ENCODE measurements at places on chromosomes 5 and 9.
A peak's percentile ranks its signal among the peaks of the same experiment; 100 is the strongest.

DNA sequence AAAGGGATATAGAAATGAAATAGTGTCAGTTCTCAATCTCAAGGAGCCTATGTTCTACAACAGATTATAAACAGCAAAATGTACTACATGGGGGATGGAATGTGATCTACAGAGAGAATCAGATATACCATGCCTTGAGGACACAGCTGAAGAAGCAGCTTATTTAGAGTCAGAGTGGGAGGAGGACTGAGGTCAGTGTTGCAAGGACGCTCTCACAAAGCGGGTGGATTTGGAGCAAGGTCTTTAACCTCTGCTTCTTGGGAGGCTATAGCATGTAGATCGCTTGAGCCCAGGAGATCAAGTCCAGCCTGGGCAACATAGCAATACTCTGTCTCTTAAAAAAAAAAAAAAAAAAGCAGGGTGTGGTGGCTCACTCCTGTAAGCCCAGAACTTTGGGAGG lies 32.8 kb upstream of the PLIN2 start:
- no peak for DNase-seq

GRCh38 chr9:107481035-107481434 lies 8.5 kb downstream of the KLF4 start:
- DNase-seq = no peak

DNA sequence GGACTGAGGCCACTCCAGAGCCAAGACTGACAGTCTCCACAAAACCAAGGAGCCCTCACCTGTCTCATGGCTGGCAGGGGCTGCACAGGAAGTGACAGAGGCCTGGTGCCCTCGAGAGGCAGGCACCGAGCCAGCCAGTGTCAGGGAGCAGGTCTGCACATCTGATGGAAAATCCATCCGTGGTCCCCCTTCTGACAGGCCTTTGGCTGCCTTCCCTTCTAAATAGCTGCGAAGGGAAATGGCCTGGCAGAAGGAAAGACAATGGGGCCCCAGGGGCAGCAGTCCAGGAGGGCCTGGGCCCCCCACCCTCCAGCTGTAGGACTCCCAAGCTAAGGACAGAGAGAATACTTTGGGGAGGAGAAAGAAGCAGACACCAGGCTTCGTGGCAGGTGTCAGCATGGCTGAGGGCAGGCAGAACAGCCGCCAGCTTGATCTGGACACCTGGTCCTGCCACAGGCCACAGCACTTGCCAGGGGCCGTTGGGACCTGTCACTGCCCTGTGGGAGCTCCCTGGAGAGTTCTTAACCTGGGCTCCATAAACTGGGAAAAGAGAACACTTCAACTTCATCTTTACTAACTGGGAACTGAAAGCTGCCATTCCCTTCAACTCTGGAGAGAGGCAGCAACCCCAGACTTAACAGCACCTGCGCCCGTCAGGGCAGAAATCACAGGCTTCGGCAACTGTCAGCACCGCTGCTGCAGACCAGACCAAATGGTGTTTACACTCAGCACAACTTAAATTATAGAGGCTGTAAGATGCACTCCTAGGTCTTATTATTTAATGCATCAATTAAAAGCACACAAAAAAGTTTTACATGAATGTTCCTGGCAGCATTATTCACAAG lies 22.0 kb downstream of the ADAMTS2 start:
- DNase-seq = no peak

DNA sequence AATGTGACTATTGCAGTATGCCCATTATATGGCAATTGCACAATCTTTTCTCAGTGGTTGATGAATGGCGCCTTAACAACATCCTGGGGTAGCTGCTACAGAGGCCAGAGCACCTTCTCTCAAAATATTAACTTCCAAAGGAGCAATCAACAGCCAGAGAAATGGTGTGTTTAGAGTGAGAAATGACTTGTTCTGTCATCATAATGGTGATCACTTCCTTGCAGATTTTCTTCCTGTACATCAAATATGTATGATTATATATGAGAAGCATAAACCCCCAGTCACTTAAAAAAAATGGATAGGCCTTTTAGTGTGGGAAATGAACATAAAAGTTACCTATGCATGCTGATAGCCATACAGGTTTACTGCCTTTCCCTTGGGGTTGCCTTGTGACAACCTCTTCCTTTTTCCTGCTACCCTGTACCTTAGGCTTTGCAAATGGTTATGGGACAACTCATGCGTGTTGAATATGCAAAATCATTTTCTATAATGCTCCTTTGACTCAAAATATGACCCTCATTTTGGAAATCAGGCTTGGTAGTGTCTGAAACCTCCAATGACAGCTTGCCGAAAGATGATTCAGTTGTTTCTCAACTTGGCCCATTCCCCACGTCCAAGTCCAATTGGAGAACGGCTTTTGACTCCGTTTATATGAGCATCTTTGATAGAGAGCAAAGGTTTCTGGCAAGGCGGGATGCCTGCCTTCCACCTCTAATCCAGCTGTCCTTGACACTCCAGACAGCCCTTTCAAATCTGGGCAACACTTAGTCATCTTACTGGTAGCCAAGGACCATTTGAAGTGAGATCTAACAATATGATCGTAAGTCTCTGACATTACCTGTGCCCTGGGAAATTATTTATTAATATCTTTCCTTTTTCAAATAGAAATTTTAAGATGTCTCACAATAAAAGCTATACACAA lies 69.3 kb downstream of the SLC1A1 start:
- DNase-seq = no peak

GRCh38 chr9:97076238-97076637 lies 37.3 kb upstream of the CTSV start:
- DNase-seq = no peak

DNA sequence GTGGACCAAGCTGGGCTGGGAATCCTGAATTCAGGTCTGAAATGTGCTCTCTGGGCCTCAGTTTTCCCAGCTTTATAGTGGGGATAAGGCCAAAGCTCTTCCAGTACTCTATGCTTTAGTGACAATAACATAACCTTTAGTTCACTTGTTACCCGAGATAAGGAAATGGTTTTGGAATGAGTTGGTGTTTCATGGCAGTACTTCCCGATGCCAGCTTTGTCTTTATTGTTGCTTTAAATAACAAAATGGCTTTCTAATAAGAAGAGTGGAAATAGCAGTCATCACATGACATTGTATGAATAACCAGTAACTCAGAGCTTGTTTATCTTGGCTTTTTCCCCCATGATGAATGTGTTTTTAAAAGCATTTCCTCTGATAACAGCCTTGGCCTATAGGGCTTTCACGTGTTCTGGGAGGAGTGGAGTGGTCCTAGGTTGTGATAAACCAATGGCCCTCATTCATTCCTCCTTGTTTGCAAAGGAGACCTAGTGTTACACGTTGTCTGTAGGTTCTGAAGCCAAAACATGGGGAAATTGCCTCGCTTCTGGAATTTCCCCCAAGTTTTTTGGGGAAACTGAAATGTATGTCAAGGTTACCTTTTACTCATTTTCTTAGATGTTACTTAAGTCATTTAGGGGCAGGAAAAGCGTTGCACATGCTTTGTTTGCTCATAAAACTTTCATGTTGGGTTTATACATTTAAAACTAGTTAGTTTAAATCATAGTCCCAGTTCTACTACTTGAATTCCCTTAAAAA lies 53.7 kb downstream of the ZNF618 start:
- no peak for DNase-seq

- DNase-seq = no peak
These were observed 42.8 kb upstream of the GABRP start for GRCh38 chr5:170740551-170741205.

DNA sequence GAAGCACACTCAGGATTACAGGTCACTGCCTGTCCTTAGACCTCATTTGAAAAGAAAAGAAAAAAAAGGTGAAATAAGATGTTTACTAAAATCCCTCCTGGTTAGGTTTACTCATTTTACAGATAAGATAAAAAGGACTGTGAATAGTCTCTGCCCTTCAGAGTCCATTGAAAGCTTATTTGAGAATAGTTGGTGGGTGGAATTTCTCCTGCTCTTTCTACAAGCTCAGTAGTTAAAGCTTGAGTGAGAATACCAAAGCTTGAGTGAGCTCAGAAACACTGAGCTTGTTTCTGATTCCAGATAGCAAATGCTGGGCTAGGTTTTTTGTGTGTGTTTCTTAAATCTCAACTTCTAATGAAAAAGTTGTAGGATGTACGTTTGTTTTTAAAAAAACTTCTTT lies 106.7 kb downstream of the SLF1 start:
- no peak for DNase-seq

DNA sequence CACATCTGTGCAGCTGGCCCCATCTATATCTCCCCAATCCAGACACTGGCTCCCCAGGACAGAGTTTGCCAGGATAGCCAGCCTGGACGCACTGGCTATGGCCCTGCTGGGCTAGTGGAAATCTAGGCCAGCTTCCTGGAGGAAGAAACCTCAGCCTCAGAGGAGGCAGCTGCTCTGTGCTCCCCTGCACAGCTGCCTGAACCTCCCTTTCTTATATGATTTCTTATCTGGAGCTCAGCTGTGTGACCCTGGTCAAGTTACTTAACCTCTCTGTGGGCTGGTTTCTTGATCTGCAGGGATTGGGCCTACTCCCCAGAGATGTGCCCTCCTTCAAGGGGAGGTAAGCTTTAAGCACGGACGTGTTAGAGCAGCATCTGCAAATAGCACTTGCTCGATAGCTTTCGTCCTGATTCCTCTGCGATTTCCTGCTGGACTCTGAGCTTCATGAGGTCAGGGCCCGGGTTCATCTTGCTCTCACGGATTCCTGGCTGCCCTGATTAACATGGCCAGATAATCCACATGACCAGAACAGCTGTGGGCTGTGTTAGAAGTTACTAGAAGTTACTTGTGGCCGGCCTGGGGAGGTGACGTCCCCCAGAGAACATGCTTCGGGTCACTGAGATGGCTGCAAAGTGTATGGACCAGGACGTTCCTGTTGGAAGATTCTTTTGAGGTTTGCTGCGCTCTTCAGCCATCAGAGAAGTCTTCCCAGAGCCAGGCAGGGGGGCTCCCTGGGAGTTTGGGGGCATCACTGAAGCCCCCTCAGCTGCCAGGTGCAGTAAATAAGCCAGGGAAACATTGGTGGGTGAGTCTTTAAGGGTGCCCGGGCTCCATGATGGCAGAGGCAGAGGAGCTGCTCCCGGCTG lies 14.5 kb downstream of the C9orf50 start:
- no peak for DNase-seq

- no peak for DNase-seq
These were observed 5.2 kb downstream of the IL13 start for GRCh38 chr5:132662925-132663770.

DNA sequence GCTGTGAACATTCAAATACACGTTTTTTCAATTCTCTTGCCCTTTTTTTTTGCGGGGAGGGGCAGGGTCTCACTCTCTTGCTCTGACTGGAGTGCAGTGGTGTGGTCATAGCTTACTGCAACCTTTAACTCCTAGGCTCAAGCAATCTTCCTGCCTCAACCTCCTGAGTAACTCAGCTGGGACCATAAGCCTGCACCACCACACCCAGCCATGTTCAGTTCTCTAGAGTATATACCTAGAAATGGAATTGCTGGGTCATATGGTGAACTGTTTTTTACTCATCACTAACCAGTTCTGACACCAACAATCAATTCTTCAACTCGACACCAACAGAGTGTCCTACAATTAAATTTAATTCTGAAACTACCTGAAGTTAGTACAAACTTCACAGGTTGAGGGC lies 85.5 kb upstream of the ZNF169 start:
- DNase-seq = no peak

DNA sequence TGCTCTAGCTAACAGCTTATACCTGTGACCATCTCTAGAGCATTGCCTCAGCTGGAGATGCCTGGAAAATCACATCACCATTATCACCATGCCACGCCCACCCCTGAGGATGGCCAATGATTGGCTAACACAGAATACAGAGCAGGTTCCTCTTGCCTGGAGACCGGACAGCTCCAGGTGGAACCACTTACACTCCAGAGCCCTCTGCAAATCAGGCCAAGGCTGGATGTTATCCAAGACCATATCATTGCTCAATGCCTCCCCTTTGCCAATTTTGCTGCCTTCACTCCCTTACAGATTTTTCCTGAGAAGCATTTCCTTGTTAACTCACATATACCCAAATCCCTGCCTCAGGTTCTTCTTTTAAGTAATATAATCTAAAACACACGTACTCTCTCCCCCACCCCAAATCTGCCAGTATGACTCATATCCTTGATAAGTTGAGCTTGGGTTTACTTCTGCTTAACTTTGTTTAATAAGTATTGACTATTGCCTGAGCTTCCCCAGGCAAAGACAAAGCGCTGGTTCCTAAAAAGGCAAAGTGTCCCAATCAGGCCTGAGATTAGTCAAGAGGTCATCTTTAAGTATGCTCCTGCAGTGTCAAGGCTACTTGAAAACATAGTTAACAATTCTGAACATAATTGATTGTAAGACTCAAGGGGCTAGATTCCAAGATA lies 309.6 kb downstream of the EPB41L4A start:
- peak; percentile 36 for DNase-seq

- no peak for DNase-seq
These were observed 5.5 kb downstream of the EXOSC2 start for GRCh38 chr9:130699047-130699446.

- no peak for DNase-seq
These were observed 112.6 kb downstream of the TMC1 start for GRCh38 chr9:72633966-72634365.

DNA sequence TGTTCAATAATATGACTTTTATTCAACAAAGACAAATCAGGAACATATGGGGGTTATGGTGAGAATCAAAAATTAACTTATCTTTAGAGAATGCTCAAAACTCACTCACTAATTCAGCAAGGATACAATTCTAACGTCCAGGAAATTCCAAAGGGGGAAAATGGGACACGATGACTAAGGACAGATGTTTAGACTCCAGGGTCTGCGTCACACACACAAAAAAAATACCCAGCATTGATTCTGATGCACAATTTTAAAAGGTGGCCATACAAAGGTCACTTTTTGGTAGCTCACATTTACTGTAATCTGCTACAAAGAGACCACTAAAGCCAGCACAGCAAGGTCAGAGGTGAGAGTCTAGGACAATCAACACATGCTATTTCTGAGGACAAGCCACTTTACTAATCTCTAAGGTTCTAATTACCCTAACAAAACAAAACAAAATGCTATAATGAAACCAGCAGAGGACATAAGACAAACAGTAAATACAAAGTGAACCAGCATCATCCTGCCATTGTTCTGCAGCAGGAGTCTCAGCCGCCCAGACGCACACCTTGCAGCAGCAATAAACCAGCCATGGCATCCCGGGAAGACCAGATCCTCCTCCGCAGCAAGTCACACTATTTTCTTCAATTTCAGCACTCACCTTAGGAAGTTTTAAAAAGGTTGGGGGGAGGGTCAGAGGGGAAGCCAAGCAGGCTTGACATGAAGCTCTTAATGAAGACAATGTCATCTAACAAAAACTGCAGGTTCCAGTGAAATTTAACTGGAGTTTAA lies 57.8 kb downstream of the TTC39B start:
- DNase-seq = no peak
